ENCODE measurements at places on chromosomes 12 and 14. TPM values are rescaled to one million over a fixed set of nuclear protein-coding genes. Genes with fewer than 3 reads are reported as not detected.

GRCh38 chr14:103881268-103882201 is 34.2 kb upstream of the PPP1R13B start:
- peaks cover 5% of the 10 kb centered on the region for H3K27me3 ChIP-seq
- H3K36me3 ChIP-seq, result no peaks in the 10 kb centered on the region
- H3K27ac ChIP-seq, result no peak overlapping the region
- no peak for DNase-seq
- peaks cover 9% of the 10 kb centered on the region for H3K4me1 ChIP-seq

The KCNH3 gene
- total RNA-seq, result 0.16 TPM

DNA sequence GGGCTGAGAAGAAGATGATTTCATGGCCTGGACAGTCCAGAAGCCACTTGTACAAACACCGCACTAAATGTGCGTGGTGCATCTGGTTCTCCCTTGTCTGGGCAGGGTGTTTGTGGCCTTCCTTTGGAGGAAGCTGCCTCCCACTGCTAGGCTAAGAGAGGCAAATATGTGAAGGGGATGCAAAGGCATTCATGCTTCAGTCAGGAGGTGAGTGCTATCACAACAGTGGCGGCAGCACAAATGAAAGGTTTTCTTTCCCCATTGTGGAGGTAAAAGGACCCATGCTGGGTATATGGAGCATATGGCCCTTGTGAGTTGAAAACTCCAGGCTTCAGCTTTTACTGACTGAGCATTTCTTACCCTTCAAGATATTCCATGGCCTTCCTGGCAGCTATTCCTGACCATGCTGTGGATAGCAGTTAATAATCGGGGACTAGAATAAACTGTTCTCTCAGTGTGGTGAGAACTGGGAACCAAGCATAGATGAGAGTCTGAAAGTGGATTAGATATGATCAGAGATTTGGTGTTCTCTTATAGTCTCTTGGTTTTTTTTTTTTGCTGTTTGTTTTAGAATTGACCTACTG is 69.9 kb downstream of the MYRFL start:
- no peaks in the 10 kb centered on the region for H3K36me3 ChIP-seq
- H3K27ac ChIP-seq, result no peak overlapping the region
- no peaks in the 10 kb centered on the region for H3K27me3 ChIP-seq
- H3K4me3 ChIP-seq, result no peak overlapping the region
- no peak for DNase-seq
- peaks cover 20% of the 10 kb centered on the region for H3K4me1 ChIP-seq

The SMIM41 gene
- total RNA-seq, result not detected

The DPY19L2 gene
- total RNA-seq, result 23.2 TPM

DNA sequence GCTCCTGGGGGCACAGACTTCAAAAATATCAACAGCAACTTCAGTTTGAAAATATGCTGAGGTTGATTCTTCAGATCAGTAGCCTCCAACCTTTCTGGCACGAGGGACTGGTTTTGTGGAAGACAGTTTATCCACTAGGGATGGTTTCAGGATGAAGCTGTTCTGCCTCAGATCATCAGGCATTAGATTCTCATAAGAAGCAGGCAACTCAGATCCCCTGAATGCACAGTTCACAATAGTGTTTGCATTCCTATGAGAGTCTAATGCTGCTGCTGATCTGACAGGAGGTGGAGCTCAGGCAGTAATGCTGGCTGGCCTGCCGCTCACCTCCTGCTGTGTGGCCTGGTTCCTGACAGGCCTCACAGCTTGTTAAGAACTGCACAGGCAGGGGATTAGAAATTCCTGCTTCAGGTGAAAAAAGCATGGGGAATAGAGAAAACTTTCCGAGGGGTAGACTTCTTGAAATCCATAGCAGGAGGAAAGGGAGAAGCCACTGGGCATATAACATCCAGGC is 12.8 kb downstream of the EPYC start:
- H3K27me3 ChIP-seq, result no peaks in the 10 kb centered on the region
- H3K4me1 ChIP-seq, result peaks cover 5% of the 10 kb centered on the region
- H3K36me3 ChIP-seq, result peaks cover 7% of the 10 kb centered on the region
- H3K27ac ChIP-seq, result no peak overlapping the region
- H3K4me3 ChIP-seq, result no peak overlapping the region

GRCh38 chr14:25006961-25007795 is 42.8 kb downstream of the STXBP6 start:
- DNase-seq, result no peak
- H3K36me3 ChIP-seq, result peaks cover 3% of the 10 kb centered on the region
- H3K4me3 ChIP-seq, result no peak overlapping the region

The TDRD9 gene
- total RNA-seq, result not detected

DNA sequence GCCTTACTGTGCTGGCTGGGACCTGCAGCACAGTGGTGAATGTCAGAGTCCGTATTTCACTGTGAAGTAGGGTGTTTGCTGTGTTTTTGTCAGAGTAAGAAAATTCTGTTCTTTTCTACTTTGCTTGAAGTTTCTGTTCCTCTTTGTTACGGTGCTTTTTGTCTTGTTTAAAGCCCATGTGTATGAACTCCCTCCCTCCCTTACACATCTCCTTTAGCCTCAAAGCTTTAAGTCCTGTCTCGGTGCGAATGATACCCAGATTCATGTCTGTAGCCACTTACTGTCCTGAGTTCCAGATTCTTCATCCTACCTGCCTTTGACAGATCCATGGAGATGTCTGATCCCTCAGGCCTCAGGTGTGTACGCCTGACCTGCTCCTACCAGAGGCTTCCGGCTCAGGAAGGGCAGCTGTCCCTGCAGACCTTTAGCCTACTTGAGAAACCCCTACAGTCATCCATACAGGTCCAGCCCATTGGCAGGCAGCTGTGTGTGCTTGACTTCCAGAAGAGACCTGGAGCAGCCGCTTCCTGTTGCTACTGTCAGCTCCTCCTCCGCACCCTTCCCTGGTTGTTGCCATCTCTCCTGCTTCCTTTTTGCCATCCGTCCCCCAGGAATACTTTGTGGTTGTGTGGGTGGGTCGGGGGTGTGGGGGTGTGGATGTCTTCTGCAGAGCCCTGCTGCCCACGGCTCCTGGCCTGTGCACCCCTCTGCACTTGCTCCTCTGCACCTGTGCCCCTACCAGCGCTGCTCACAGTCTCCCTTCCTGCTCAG is 72.9 kb downstream of the DDX51 start:
- H3K36me3 ChIP-seq, result peaks cover 10% of the 10 kb centered on the region
- DNase-seq, result no peak
- no peak overlapping the region for H3K27ac ChIP-seq

The RAPGEF3 gene
- total RNA-seq, result 0.89 TPM

DNA sequence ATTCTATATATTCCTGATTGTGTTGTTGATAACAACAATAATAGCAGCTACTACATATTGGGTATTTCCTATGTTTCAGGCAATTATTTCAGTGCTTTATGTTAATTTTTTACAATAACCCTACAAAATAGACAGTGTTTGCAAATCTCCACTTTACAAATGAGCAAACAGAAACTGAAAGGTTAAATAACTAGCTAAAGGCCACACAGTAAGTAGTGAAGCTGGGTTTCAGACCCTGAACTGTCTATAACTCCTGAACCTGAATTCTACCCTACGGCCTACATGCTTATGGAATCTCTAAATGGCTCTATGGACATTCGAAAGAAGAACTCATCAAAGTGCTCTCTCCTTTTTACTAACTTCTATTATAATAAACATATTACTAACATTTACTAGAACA is 19.7 kb upstream of the NUDT4 start:
- DNase-seq, result no peak
- H3K36me3 ChIP-seq, result no peaks in the 10 kb centered on the region
- no peak overlapping the region for H3K27ac ChIP-seq
- peaks cover 5% of the 10 kb centered on the region for H3K4me1 ChIP-seq

DNA sequence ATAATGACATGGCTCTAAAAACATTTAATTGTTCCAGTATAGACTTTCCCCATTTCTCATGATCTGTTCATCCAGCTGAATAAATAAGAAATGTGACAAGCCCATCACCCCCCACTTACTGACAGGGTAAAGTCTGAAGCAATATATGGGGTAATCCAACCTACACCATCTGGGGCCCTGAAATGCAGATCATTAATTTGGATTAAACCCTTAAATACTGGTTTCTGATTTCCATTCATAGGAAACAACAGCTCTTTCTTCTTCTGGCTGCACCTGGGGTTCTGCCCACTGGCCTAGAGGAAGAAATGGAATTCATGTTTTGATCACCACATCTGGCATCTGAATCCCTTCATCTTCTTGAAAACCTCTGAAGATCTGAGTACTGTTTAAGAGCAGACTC is 39.3 kb upstream of the ACSM4 start:
- H3K36me3 ChIP-seq, result no peaks in the 10 kb centered on the region
- no peak overlapping the region for H3K27ac ChIP-seq
- no peak overlapping the region for H3K4me3 ChIP-seq
- peaks cover 4% of the 10 kb centered on the region for H3K4me1 ChIP-seq

The KRT74 gene
- total RNA-seq, result not detected

DNA sequence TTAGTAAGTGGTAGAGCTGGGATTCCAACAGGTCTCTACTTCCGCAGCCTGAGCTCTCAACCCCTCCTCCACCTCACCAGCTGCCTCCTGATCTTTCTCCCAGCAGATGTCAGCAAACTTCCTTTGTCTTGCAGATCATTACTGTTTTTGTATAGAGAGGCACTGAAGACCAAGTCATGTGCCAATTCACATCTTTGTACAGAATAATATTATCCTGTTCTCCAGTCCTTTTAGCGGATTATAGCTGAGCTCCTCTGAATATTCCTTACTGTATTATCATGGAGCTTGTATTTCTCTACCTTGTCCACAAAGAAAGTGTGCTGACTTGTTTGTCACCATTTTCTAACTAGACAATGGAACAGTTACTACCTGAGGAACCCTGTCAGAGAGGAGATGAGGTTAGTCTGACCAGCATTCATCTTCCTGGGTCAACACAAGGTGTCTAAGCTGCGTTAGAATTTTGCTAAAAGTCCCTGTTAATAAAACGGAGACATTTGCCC is 142.3 kb upstream of the ARHGAP5 start:
- H3K4me1 ChIP-seq, result peaks cover 31% of the 10 kb centered on the region
- no peak overlapping the region for H3K27ac ChIP-seq
- no peak overlapping the region for H3K4me3 ChIP-seq
- H3K36me3 ChIP-seq, result no peaks in the 10 kb centered on the region
- peak; percentile 18 for DNase-seq
- H3K27me3 ChIP-seq, result no peaks in the 10 kb centered on the region

GRCh38 chr12:53232646-53233461 is 845 bp upstream of the RARG start:
- no peaks in the 10 kb centered on the region for H3K36me3 ChIP-seq
- H3K27me3 ChIP-seq, result peaks cover 58% of the 10 kb centered on the region
- H3K27ac ChIP-seq, result no peak overlapping the region
- peaks cover 39% of the 10 kb centered on the region for H3K4me1 ChIP-seq
- no peak for DNase-seq

- H3K36me3 ChIP-seq, result no peaks in the 10 kb centered on the region
- no peaks in the 10 kb centered on the region for H3K4me1 ChIP-seq
- H3K27ac ChIP-seq, result no peak overlapping the region
- peaks cover 9% of the 10 kb centered on the region for H3K27me3 ChIP-seq
Measured at GRCh38 chr14:95467657-95468056, 48.8 kb downstream of the SYNE3 start.

- H3K4me1 ChIP-seq, result no peaks in the 10 kb centered on the region
- no peak overlapping the region for H3K27ac ChIP-seq
- DNase-seq, result no peak
- H3K27me3 ChIP-seq, result no peaks in the 10 kb centered on the region
- H3K36me3 ChIP-seq, result no peaks in the 10 kb centered on the region
Measured at GRCh38 chr12:66539431-66539830, 139.4 kb downstream of the GRIP1 start.

DNA sequence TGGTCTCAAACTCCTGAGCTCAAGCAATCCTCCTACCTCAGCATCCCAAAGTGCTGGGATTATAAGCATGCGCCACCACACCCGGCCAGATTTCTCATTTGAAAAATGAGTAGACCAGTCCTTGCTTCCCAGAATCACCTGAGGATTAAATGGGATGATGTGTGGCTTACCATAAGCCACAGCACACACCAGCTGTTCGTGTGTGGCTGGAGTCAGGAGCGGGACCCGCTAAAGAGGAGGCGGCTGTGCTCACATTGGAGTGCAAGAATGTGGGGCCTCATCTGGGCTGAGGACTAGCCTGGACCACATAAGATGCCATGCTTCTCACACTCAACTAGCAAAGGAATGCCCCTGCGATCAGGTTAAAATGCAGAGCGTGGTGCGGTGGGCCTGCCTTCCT is 6.7 kb upstream of the ALDH2 start:
- H3K27me3 ChIP-seq, result peaks cover 36% of the 10 kb centered on the region
- peaks cover 2% of the 10 kb centered on the region for H3K36me3 ChIP-seq
- H3K27ac ChIP-seq, result no peak overlapping the region

GRCh38 chr12:52334185-52334584 is 13.0 kb upstream of the KRT83 start:
- no peak overlapping the region for H3K4me3 ChIP-seq
- H3K4me1 ChIP-seq, result no peaks in the 10 kb centered on the region
- no peak for DNase-seq
- no peak overlapping the region for H3K27ac ChIP-seq
- no peaks in the 10 kb centered on the region for H3K36me3 ChIP-seq

GRCh38 chr12:56759263-56759908 is 3.7 kb upstream of the HSD17B6 start:
- peaks cover 4% of the 10 kb centered on the region for H3K4me1 ChIP-seq
- no peaks in the 10 kb centered on the region for H3K27me3 ChIP-seq
- peaks cover 5% of the 10 kb centered on the region for H3K36me3 ChIP-seq
- H3K27ac ChIP-seq, result no peak overlapping the region
- DNase-seq, result no peak

The DTX1 gene
- total RNA-seq, result 8.1 TPM

- no peak overlapping the region for H3K27ac ChIP-seq
- H3K27me3 ChIP-seq, result peaks cover 55% of the 10 kb centered on the region
- H3K4me1 ChIP-seq, result peaks cover 7% of the 10 kb centered on the region
- H3K4me3 ChIP-seq, result no peak overlapping the region
- DNase-seq, result no peak
- H3K36me3 ChIP-seq, result no peaks in the 10 kb centered on the region
Measured at GRCh38 chr12:107328442-107329133, 235.2 kb upstream of the CRY1 start.

DNA sequence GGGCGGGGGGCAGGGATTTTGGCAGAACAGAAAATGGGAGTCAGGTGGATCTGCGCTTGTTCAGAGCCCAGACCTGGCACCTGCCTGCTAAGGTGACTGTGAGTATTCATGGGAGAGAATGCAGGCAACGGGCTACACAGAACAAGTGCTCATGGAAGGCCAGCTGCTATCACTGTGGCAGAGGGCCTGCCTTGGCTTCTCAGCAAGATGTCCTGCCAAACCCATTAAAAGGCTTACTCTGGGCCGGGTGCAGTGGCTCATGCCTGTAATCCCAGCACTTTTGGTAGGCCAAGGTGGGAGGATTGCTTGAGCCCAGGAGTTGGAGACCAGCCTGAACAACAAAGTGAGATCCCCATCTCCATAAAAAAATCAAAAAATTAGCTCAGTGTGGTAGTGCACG is 21.0 kb downstream of the DIO3 start:
- peaks cover 11% of the 10 kb centered on the region for H3K27me3 ChIP-seq
- H3K4me1 ChIP-seq, result peaks cover 5% of the 10 kb centered on the region
- H3K36me3 ChIP-seq, result no peaks in the 10 kb centered on the region
- no peak for DNase-seq

The GPR162 gene
- total RNA-seq, result 16.4 TPM

The OR4E2 gene
- total RNA-seq, result not detected

The SLC15A5 gene
- not detected for total RNA-seq
